ENCODE measurements at places on chromosomes 3 and 15.
A peak's percentile ranks its signal among the peaks of the same experiment; 100 is the strongest.

GRCh38 chr15:69593488-69593887, 140.9 kb downstream of the RPLP1 start:
- no peak for DNase-seq

GRCh38 chr3:66242788-66243464, 22.1 kb downstream of the SLC25A26 start:
- DNase-seq, result no peak

DNA sequence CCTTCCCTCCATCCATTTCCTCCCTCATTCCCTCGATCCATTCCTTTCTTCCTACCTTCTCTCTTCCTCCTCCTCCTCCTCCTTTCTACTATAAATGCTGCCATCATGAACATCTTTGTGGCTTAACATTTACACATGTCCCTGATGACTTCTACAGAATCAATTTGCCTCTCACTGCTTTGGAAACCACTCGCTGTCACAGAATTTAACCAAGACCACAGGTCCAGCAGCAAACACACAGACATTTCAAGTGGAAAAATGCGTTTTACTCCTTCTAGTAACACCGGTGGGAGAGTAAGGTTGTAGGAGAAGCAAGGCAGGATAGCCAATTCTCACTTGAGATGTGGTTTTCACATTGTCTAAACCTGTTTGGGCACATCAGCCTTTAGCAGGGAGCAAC, 101.4 kb upstream of the LRIG1 start:
- DNase-seq, result no peak

DNA sequence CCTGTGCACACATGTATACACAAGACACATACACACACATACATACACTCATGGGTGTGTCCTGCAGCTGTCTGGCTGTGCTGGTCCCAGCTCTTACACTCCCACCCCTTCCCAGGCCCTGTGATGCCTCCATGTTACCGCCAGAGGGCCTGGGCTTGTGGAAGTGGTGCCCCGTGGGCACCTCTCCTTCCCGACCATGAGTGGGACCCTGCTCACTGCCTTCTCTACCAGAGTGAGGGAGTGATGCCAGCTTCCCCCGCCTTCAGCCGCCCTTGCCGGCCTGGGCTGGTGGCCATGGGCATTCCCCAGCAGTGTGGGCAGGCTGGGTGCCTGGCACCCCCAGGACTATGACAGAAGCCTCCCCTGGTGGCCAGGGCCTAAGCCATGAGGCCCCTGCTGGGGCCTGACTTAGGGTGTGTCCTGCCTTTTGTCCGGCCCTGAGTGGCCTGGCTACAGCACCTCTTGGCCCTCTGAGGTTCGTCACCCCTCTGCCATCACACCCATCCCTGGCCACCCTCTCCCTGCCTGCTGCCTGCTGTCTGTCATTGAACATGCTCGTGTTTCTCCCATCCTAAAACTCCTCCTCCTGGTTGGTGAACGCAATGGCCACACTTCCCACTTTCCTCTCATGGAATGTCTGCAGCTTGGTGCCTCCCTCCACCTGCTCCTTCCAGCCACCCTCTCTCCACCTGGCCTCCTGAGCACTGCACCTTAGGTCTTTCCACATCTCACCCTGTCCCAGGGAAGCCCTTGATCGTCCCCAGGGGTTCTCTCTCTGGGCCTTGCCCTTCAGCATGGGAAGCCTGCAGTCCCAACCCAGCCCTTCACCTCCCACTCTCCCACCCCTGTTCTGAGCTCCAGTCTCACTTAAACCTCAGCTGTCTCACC, 14.6 kb downstream of the HDAC11 start:
- DNase-seq, result no peak

GRCh38 chr3:172607305-172608121, 84.3 kb upstream of the TNFSF10 start:
- no peak for DNase-seq

DNA sequence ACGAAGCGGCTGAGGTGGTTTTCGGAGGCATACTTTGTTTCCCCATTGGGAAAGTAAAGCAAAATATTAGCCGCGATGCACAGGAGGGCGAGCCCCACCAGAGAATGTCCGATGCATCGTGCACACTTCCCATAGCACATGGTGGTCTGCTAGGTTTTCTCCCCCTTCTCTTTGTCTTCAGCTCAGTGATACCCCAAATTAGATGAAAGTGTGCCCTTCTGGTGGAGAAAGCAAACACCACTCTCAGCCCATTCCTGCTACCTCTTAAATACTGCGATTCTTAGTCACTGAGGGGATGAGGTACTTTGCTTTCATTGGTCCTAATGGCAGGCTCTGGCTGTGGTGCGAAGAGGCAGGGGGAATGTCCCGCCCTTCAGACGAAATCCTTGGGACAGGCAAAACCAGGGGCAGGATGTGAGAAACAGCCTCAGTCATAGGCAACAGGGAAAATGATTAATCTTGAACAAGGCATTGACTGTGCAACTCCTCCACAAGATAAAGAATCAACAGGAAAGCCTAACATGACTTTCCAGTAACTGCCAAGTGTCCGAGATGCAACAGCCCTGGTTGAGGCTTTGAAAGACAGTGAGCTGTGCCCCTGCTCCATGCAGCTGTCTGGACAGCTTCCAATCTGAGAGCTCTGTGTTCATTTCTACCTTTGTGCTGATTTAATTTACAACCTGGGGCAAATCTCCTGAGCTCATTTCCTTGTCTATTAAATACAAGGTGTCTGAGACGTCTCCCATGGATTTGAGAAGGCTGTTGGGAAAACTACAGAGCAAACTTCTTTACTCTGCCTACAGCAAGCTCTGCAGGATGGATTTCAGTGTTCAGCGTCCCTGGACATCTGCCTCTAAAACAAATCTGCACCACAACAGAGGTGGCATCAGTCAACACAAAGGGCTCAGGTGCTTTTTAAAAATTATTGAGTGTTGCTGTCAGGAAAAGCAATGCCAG, at the start of gene TM4SF1:
Gene TM4SF1, minus strand, starts transcription at position 242 of the 957 bp plus-strand sequence. Its CDS starts 102 bp downstream, at position 140.
- no peak for DNase-seq

- DNase-seq, result no peak
Observed at GRCh38 chr3:71441217-71441924, 142.2 kb downstream of the FOXP1 start.

DNA sequence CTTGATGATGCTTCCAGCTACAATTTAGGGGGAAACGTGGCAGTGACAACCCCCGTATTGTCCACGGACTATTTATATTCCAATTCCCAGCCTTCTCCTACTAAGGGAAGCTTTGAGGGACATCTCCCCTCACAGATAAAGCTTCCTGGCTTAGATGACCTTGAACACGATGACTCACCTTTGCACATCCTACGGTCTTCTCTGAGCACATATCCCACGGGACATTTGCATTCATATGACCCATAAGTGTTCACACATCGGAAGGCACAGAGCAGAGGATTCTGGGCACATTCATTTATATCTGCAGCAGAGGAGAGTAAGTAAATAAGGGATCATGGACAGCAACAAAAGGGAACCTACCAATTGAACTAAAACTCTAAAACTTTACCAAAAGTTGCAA, 101.5 kb downstream of the DUT start:
- no peak for DNase-seq

GRCh38 chr3:16168211-16168610, 6.3 kb upstream of the GALNT15 start:
- DNase-seq, result no peak

- no peak for DNase-seq
Observed at GRCh38 chr3:196609805-196610515, 29.5 kb upstream of the NRROS start.

GRCh38 chr15:36066757-36067156, 512.7 kb upstream of the CDIN1 start:
- no peak for DNase-seq

DNA sequence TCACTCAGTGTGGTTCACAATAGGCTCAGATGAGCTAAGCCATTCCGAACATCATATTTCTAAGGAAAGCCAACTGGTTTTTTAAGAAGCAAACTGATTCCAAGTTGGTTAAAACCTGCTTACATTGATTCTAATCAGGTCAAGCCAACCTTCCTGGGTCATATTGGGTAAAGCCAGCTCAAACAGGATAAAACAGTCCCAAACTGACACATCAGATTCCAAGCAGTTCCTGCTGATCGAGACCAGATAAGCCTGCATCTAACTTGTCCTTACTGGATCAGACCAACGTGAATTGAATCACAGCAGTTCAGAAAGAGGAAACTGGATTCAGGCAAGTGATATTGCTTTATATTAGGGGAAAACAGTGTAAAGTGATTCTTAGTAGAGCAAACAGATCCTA, 18.6 kb upstream of the THSD4 start:
- no peak for DNase-seq

- no peak for DNase-seq
Observed at GRCh38 chr15:29542994-29543393, 273.4 kb upstream of the NSMCE3 start.

GRCh38 chr3:194097141-194097882, 38.6 kb upstream of the HES1 start:
- DNase-seq, result no peak

DNA sequence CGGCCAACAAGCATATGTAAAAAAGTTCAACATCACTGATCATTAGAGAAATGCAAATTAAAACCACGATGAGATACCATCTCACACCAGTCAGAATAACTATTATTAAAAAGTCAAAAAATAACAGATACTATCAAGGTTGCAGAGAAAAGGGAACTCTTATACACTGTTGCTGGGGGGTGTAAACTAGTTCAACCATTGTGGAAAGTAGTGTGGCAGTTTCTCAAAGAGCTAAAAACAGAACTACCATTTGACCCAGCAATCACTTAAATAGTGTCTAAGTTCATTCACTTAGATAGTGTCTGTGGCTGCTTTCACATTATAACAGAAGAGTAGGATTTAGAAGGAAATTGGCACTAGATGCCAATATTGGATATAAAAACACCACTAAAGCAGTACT, 49.7 kb downstream of the CGGBP1 start:
- DNase-seq, result no peak

DNA sequence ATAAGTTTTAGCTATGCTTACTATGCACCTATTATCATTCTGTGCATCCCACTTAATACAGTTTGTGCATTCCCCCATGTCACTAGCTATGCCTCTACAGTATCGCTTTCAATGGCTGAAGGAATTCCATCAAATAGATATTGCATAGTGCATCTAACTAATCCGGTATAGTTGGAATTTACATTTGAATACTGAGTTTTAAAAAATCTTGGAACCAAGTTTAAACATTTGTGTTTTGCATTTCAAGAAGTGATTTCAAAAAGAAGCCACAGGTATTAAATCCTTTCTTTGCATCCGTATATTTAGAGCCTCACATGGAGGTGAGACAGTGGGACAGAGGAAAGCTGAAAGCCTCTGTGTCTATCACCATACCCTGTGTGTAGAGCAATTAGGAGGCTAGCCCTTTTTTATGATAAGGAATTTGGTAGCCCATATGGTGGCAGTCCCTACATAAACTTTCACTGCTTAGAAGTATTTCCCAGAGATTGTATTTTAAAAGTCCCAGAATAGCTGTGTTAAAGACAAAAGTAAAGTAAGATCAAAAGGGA, 960.2 kb upstream of the CFAP20DC start:
- DNase-seq, result no peak

DNA sequence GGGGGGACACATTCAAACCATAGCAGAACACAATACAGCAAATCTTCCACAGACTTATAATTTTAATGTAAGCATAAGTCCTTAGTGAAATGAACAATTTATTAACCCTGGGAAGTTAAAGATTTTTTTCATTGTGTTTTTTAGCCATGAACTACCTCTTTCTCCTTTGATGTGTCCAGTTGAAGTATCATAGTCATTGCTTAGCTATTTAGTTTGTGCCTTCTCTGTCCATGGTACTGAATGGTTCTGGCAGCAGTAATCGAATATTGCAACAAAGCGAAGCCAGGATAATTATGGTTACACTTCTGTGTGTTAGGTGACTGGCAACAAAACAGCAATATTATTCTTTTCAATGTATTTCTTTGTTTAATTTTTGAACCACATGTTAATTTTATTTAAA, 403.0 kb upstream of the ONECUT1 start:
- DNase-seq, result no peak

DNA sequence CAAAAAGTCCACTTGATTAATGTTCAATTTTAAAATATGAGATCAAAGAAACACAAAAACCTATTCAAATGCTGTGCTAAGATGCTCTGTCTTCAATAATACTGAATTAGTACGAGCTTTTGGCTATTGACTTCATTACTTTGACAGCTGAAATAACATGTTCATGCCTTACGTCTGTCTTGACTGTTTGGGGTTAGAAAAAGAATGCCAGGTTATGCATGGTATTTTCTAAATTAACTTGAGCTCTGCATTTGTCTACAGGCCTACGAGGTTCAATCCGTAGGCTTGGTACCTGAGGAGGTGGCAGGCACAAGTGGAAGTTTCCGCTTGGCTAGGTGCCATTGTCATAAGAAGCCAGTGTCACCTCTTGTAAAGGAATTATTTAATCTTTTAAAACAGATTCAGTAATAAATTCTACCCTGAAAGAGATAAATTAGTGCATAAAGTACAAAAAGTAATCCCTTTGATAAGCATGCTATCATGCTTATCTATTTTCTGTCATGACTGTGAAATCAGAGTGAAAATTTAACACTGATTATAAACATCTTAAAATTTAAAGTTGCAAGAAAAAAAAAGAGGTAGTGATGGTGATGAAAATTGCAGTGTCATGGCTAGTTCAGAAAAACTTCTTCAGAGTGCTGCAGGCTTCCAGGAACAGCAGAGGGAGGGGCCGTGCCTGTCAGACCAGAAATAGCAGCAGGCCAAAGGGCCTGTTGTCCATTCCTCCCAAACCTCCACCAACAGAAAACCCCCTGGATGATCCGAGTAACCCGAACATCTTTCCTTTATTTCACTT, 115.7 kb downstream of the ARRDC4 start:
- DNase-seq, result no peak

DNA sequence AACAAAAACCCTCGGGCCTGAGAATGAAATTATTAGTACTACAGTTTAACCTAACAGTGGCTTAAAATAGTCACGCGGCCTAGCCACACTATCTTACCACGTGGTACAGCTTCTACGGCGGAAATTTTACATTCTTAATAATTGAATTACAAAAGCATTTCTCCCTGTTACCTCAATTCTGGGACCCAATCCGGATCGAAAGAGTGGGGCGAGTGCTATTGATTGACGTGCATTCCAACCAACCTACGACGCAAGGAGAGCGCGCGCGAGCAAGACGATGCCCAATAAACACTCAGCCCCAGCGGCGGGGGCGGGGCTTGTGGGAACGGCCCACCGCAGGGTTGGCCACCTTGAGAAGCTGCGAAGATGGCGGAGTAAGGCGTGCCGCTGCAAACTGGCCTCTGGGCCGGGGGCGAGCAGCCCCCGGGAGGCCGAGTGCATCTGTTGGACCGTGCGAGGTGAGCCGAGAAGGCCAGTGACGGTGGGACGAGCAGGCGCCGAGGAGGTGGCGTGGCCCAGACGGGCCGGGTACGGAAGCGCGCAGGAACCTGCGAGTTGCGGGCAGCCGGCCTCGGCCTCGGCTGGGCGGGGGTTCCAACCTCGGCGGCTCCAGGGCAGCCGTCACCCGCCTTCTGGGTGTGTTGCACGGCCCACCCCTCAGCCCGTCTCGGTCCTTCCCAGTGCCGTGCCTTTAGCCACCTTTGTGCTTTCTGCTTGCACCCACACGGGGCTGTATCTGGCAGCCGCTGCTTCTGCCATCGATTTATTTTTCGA, 48.6 kb downstream of the OIP5 start:
- DNase-seq, result peak; percentile 96

DNA sequence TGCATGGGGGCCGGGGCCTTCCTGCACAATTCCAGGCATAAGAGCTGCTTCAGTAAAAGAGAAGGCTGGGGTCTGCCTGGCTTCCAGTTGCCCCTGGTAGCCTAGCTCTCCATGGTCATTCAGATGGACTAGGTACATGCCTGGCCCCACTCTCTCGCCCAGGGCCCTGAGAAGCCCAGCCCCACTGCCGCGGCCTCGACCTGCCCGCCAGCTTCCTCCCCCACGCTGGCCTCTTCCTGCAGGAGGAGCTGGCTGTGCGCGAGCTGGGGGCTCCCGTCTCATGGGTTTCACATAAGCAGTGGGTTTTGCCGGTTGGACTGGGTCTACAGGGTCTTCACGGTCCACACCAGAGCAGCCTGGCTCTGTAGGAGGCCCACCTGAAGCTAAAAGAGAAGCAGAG, 3.6 kb downstream of the PRR20G start:
- DNase-seq, result no peak
